ENCODE measurements at places on chromosomes 3 and 15.

DNA sequence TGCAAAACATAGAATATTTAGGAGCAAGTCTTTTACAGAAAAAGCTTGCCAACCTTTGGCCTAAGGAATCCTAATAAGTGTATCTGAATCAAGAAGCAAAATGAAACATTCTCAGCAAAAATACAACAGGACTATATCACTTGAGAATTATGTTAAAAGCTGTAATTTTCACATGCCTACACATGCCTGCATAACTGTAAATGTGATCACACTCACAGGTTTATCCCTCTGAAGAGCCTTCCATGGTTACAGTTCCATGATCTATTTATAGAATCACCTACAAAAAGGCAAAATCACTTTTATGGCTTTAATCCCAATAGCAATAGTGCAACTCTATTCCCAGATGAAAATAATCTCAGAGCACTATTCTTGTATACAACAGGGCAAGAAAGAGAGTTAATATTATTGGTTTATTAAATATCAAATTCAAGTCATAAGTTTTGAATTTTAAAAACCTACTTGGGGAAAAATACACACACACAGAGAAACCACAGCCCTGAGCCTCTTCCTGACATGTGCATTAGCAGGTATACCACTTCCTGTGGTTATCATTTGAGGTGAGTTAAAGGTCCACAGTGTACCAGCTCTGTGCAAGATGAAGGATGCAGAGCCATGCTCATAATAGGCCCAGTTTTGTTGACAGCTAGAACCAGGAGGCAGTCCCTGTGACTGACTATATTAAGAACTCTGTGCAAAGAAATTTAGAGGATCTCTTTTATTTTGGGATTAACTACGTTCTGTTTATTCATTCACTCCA is 252.5 kb upstream of the TGFBR2 start:
- DNase-seq = no peak

DNA sequence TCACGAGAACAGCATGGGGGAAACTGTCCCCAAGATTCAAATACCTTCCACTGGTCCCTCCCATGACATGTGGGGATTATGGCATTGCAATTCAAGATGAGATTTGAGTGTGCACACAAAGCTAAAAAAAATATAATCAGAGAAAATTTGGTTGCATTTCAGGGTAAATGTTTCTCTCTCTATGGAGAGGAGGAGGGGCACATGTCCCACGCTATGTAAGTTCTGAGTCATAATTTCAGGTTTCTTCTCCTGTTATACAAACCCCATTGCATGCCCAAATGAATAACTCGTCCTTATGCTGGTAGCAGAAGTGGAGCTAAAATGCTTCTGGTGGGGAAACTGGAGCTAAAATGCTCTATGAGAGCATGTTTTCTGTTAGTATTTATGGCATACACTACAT is 209.7 kb upstream of the DCBLD2 start:
- DNase-seq = no peak

DNA sequence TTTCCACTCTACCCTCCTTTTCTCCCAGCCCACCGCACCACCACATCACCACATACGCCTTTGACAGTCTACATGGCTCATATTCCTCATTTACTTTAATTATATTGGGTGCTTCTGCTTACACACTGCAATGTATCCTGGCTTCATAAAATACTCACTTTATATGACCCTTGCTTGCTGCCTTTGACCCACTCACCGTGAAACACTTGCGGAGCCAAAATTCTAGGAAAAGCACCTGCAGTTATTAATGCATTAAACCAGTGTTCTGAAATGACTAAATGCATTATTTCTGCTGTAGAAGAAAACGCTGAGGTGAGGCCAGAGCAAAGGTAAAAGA is 217.5 kb upstream of the ICE2 start:
- no peak for DNase-seq

- no peak for DNase-seq
These were observed 629.6 kb downstream of the PYDC2 start for GRCh38 chr3:192090586-192090985.

GRCh38 chr15:98518823-98519561 is 129.3 kb upstream of the IGF1R start:
- peak; percentile 17 for DNase-seq

- DNase-seq = no peak
These were observed 183.1 kb downstream of the CHST2 start for GRCh38 chr3:143302638-143303171.

GRCh38 chr3:59286791-59287531 is 237.1 kb upstream of the CFAP20DC start:
- no peak for DNase-seq

DNA sequence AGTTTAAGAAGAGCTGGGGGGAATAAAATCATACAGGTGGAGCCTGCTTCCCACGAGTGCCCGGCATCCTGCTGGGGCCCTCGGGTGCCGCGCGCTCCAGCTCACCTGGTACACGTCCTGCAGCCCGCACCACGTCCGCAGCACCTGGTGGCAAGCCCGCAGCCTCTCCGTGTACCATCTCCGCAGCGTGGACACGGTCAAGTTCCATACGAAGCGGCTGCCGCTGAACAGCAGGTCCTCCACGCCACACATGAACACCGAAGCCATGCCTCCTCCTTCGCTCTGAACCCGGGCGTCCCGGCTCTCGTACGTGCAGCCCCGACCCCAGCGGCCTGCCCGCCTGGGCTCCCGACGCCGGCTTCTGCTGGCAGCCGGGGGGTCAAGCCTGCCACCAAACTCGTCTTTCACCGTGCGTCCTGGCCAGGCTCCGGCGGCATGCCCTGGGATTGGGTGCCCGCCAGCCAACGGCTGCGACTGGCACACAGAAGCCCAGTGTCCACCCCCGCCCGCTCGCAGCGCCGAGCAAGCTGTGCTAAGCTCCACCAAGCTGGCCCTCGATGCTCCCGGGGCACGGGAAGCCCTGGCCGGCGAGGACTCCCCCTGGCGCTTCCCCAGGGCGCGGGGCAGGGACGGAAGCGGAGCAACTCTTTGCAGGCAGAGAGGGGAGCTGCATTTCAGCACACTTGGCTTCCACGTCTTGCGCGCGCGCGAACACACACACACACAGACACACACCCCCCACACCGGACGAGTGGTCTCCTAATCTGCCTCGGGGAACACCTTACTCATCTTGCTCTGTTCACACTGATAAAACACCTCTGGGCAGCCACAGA is at the start of gene FRMD4B:
Gene FRMD4B (minus strand): TSS at position 366 of the 833 bp plus-strand sequence. CDS start 99 bp downstream, at position 267.
- DNase-seq = peak; percentile 70

- no peak for DNase-seq
These were observed 600.0 kb downstream of the ROBO1 start for GRCh38 chr3:79167651-79168416.

GRCh38 chr15:69200832-69201745 is 40.7 kb downstream of the GLCE start:
- no peak for DNase-seq

GRCh38 chr3:20564966-20565365 is 379.0 kb upstream of the SGO1 start:
- no peak for DNase-seq

DNA sequence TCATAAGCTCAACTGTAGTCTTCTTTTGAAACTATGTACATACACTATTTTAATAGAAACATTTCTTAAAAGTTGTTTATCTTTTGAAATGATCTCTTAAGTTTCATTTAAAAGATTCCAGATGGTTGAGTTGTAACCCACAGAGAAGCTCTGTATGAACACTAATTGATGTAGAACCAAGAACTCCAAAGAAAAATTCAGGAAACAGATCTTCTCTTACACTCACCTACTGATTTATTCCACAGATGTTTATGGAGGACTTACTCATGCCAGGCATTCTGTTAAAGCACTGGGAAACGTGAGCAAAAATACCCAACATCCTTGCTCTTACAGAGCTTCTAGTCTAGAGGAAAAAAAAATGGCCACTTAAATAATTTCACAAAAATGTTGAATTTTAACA is 551.1 kb downstream of the NAALADL2 start:
- no peak for DNase-seq

DNA sequence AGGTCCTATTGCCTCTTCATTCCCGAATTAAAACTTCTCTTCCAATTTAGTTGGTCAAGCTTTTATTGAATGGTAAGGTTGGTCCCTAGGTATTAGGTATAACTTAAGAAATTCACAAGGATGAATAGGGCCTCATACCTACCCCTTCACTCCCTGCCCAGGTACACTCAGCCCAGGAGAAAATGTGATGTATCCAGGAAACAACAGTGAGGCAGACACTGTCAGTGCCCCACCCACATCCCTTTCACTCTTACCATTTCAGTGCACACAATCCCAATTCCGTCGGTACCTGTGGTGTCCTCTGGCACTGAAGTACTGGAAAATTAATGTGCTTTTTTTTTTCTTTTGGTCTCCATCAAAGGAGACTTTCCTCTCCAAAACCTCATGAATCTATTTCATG is 10.5 kb upstream of the C3orf49 start:
- DNase-seq = no peak
